ENCODE measurements at places on chromosomes 6 and 20. TPM values are rescaled to one million over a fixed set of nuclear protein-coding genes. Genes with fewer than 3 reads are reported as not detected.

GRCh38 chr6:96852605-96853004 lies 15.3 kb upstream of the GPR63 start:
- DNase-seq: no peak

GRCh38 chr6:135475292-135475886 lies 22.2 kb downstream of the AHI1 start:
- no peak for DNase-seq

- DNase-seq: no peak
Measured at GRCh38 chr6:106257195-106257594, 68.4 kb downstream of the ATG5 start.

GRCh38 chr20:63311833-63312243 lies 18.9 kb downstream of the COL20A1 start:
- DNase-seq: no peak

DNA sequence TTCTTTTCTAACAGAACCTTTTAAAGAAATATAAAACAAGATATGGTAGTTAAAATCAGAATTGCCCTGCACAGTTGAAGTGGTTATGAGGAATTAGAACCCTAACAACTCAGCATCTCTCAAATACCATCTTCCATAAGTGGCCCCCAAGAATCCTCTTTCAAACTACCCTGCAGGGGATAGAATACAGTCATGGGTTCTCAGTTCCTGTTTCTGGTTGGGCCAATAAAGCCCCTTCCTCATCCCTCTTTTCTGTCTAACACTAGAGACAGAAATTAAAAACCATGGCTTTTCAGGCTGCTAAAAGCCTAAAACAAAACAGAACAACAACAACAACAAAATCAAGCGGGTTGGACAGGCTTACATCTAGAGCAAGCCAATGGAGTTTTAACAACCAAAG lies 6.7 kb upstream of the LCA5 start:
- DNase-seq: no peak

- no peak for DNase-seq
Measured at GRCh38 chr20:42862446-42862845, 327.3 kb downstream of the PTPRT start.

GRCh38 chr20:35104685-35105295 lies 12.2 kb upstream of the TRPC4AP start:
- no peak for DNase-seq

DNA sequence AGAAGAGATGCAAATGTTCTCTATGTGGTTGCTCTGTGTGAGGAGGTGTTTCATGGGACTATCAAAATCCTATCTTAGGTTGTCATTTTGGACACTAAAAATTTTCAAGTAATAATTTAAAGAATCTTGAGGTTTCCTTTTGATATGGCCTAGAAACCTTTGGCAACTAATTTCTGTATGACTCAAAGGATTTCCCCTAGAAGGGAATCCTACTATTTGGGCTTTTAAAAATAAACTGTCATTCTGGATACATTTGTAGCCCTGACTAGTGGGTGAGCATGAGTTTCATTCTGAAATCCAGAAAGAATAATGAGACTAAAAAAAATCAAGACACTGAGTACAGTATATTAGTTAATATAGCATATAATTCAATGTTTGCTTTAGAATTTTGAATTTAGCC lies 25.5 kb upstream of the RAB23 start:
- DNase-seq: no peak

DNA sequence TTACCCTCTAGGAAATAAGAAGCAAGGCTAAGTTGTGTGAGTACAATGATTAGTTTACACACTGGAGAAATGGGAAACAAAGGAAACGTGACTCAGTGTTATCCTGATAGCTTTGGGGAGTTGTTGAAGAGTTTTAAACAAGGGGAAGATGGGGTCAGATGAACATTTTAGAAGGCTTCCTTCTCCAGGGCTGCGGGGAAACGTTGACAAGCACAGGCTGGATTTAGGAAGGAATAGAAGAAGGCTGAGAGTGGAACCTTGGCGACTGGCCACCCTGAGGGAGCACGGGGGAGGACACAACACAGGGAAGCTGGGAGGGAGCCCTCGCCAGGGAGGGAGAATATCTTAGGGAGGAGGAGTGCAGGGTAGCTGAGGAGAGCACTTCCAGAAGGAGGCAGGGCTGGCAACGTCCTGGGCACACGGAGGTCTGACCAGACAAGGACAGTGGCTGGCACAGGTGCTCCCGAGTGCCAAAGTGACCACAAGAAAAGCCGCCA lies 134.7 kb downstream of the AIG1 start:
- DNase-seq: no peak

GRCh38 chr20:53760025-53760441 lies 166.4 kb upstream of the ZNF217 start:
- DNase-seq: no peak

DNA sequence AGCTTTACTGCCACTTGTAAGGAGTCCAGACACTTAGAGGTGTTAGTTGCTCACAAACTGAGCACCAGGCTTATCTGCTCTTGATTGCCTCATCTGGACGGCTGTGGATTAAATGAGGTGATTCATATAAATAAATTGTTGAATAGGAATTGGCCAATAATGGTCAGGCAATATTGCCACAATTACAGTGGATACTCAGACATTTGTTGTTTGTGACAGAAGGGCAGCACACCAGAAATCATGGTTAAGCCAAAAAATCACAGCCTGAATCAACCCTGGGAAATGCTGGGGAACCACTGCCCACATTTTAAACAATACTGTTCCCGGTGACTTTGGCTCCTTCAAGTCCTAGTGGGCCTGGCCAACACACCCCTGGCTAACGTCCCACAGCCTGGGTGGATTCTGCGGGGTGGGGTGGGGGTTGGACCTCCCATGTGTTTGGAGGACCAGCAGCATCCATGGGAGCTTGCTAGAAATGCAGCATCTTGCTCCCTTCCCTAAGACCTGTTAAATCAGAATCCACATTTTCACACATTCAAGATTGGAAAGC lies 29.5 kb upstream of the SPDEF start:
- DNase-seq: no peak

DNA sequence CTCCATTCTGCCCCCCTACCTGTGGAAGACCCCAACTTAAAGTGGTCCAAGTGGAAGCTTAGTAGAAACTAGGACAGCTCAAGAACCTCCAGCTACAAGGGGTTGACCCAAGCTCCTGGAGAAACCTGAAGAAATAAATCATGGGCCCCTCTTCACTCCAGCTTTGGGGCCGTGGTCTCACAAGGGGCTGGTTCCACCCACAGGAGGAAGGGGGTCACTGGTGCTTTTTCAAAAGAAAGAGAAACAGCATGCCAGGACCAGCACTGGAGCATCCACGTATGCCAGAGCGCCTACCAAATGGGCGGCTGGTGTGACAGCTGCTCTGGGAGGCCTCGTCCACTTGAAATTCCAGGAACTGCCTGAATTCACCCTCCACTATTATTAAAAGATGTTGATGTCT lies 14.4 kb upstream of the ANKRD60 start:
- DNase-seq: no peak

DNA sequence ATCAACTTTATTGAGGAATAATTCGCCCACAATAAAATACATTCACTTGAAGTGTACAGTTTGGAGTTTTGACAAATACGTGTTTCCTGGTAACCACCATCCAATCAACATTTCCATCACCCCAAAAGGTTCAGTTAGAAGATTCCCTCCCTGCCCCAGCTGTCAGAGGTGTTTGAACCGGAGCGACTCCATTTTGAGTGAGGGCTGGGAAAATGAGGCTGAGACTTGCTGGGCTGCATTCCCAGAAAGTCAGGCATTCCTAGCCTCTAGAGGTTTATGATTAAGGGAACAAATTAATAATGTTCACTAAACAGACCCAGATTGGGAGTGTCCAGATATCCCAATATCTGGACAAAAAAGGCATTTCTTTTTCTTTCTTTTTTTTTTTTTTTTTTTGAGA lies 33.0 kb upstream of the BLCAP start:
- no peak for DNase-seq

DNA sequence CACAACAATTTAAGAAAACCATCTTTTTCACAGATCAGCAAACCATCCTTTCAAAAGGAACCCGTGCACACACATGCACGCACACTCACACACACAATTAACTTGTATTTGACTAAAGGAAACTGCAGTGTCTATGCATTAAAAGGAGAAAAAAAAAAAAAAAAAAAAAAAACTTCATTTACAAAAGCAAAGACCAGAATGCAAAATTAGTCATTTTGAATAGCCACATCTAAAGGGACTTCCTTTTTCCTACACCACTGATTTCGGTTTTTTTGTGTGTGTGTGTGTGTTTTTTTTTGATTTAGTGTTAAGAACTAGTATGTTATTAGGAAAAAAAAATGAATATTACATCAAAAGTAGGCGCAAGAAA lies 6.3 kb downstream of the ZMYND8 start:
- no peak for DNase-seq

- DNase-seq: no peak
Measured at GRCh38 chr20:43438578-43439316, 18.9 kb upstream of the SRSF6 start.

DNA sequence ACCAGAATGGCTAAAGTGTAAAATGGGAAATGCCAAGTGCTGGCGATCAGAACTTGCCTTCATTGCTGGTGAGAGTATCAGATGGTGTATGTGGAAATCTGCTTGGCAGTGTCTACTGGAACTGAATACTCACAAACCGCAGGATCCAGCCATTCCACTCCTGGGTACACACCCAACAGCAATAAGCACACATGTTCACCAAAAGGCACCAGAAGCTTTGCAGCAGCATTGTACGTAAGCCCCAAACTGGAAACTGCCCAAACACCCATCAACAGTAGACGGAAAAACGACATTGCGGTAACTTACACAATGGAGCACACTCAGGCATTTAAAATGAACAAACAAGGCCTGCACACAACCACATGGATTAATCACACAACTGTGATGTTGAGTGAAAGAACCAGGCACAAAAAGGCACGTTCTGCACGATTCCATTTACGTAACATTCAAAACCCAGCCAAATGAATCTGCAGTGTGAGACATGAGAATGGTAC lies 37.3 kb upstream of the BPIFA2 start:
- DNase-seq: no peak

- no peak for DNase-seq
Measured at GRCh38 chr6:167093406-167093921, 29.4 kb upstream of the CCR6 start.

GRCh38 chr20:8602389-8603116 lies 466.3 kb upstream of the PLCB4 start:
- DNase-seq: no peak

DNA sequence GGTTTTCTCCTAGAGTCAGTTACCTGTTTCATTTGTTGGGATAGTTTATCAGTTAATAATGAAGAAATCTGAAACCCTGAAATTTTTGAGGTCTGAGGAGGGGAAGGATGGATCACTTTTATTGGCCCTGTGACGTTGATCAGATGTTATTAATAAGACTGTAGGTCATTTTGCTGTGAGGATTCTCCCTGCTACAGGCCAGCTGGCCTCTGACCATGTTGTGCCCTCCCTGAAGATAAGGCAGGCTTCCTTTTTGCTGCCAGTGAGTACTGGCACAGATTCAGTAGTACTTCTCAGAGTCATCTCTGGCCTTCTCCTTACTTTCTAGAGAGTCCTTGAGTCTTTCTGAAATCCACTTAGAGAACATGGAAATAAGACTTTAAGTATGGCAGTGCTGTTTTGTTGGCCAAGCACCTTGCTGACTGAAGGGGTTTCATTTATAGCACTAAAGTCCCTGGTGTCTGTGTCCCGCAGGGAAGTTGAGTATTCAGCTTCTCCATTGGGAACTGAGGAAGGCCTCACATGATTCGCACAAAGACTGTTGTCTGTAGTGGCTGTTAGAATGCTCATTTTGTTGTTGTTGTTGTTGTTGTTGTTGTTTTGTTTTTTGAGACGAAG lies 202.6 kb downstream of the DTNBP1 start:
- no peak for DNase-seq

DNA sequence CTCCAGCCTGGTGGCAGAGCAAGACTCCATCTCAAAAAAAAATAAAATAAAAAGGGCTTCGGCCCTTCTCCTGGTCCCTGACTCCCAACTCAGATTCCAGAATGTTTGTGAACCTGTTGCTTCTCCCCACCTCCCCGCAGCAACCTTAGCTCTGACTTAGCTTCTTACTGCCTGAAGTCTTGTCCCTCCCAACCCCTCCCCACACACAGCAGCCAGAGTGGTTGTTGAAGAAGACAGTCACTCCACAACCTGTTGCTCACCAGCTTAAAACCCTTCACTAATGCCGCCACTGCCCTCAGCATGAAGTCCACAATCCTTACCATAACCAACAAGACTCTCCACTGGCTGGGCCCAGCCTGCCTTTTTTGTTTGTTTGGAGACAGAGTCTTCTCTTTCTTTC lies 6.5 kb upstream of the PTPRT start:
- no peak for DNase-seq

DNA sequence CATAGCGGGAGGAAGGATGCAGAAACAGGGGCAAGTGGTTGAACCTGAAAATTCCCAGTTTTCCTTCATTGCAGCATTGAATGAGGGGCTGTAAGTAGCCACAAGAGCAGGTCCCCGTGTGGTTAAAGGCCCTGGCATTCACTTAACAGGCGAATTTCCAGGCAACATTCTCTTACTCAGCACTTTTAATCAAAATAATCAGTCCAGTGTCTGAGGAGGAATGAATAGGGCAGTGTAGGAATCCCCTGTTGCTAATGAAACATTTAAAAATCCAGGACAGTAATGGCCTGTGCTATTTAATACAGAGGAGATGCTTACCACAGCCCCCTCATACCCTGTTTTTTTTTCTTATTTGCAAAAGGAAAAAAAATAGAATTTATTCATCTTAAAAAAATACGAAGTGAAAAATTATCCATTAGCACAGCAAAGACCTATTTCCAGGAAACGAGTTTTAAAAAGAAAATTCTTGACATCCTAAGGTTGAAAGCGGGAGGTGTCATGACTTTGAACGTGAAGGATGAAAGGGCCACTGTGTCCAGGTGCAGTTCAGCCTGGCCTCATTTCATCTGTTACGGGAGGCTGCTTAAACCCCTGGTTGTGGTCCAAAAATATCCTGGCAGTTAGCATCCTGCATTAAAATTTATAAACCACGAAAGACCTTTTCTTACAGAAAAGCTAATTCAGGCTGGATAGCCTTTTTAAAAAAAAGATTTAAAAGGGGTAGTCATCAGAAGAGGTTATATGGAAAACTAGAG lies 20.2 kb downstream of the MYLK4 start:
- DNase-seq: no peak

GRCh38 chr20:137668-138490 lies 4.5 kb upstream of the DEFB126 start:
- DNase-seq: peak; percentile 22

DNA sequence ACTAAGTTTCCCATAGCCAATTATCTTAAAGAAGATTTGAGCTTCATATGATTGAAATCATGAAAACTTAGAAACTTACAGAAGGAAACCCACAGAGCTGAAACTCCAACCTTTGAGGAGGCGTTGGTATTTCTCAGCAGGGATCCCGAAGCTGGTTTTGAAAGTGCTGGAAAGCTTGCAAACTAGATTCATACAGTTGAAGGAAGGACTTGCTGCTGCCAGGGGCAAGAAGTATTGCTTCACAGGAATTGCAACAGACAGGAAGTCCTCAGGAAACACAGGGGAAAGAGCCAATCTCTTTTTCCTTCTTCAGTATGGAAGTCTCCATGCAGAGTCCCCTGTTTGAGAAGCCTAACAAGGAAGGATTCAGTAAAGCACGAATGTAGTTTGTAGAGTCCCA lies 419.7 kb downstream of the CD109 start:
- DNase-seq: no peak

SPATS1 gene
- not detected for total RNA-seq

CST2 gene
- total RNA-seq: not detected

ABHD16B gene
- not detected for total RNA-seq

ARMC2 gene
- total RNA-seq: 3.1 TPM

FAM209B gene
- total RNA-seq: not detected

LINC00237 gene
- total RNA-seq: not detected

OOEP gene
- total RNA-seq: not detected

ZNF337 gene
- total RNA-seq: 14.4 TPM

COL21A1 gene
- not detected for total RNA-seq

PSORS1C1 gene
- 0.37 TPM for total RNA-seq

SNPH gene
- 2.8 TPM for total RNA-seq

NOX3 gene
- total RNA-seq: not detected

BPIFB2 gene
- not detected for total RNA-seq

Measured in NCI-H460 (cell line).